ENCODE measurements at places on chromosomes 7 and 10.
A peak's percentile ranks its signal among the peaks of the same experiment; 100 is the strongest.

DNA sequence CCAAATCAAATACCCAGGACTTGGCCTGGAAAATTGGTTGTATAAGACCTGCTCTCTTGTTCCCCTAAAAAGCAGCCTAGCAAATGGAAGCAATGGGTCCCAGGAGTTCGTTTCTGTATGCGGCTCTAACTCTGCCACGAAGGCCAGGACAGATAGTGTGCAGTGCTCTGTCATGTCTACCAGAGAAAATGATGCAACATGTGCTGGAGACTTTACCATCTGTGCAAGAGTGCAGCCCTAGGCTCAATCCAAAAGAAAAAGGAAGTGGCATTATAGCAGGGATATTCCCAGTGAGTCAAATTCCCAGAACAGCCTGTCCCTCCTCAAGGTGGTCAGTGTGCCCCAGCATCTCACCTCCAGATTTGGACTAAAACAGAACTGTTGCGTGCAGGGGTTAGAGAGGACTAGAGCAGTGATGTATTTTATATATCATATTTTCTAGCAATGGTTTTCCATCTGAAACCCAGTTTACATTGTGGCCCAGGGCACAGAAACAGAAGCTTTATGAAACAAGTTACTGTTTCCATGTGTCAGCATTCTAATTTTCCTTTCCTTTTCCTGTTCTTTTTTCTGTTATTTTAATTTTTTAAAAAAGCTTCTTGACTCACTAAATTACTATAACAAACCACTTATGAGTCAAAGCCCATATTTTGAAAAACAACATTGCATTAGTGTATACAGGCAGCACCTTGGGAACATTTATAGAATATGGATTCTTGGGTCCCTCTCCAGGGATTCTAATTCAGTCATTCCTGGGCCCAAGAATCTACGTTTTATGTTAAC, 311.2 kb downstream of the RNLS start:
- no peaks in the 10 kb centered on the region for H3K27me3 ChIP-seq
- no peaks in the 10 kb centered on the region for H3K36me3 ChIP-seq
- H3K27ac ChIP-seq: peak overlapping the region; percentile 91

DNA sequence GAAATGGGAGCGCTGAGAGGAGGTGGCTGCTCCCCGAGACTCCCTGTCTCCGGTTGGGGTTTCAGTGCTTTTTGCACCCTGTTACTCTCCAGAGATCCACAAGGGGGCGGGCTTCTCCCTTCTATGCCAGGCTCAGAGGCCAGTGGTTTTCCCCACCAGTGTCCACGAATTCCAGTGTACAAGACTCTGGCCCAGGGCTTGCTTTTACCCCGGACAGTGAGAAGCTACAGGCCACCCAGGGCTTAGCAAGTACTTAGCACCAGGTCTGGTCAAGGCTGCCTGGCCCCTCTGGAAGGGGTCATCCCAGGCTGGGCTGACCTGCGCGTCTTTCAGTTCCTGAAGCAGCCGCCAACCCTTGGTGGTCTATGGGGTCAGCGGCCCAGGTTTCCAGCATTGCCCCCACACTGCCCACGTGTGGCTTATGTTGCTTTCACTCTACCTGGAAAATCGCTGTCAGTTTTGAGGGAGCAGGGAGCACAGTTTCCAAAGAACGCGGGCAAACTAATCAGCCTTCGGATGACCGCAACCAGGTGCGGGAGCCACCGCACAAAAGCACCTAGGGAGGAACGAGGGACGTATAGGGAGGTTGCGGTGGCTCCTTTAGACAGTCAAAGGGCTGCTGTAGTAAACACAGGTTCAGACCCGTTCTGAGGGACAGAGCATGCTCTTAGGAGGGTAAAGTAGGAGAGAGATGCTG, 6.8 kb downstream of the CYP26A1 start:
- peaks cover 63% of the 10 kb centered on the region for H3K27me3 ChIP-seq
- peaks cover 7% of the 10 kb centered on the region for H3K4me1 ChIP-seq
- no peaks in the 10 kb centered on the region for H3K36me3 ChIP-seq
- no peak overlapping the region for H3K4me3 ChIP-seq
- no peak overlapping the region for H3K27ac ChIP-seq

GRCh38 chr7:144826208-144826607, 9.6 kb downstream of the TPK1 start:
- peaks cover 10% of the 10 kb centered on the region for H3K36me3 ChIP-seq
- no peak for DNase-seq
- H3K4me1 ChIP-seq: peaks cover 73% of the 10 kb centered on the region
- no peak overlapping the region for H3K4me3 ChIP-seq

- peaks cover 35% of the 10 kb centered on the region for H3K27me3 ChIP-seq
- no peaks in the 10 kb centered on the region for H3K4me1 ChIP-seq
- no peaks in the 10 kb centered on the region for H3K36me3 ChIP-seq
- no peak overlapping the region for H3K4me3 ChIP-seq
- no peak overlapping the region for H3K27ac ChIP-seq
These were observed 147.0 kb upstream of the FAM20C start for GRCh38 chr7:45106-46090.

DNA sequence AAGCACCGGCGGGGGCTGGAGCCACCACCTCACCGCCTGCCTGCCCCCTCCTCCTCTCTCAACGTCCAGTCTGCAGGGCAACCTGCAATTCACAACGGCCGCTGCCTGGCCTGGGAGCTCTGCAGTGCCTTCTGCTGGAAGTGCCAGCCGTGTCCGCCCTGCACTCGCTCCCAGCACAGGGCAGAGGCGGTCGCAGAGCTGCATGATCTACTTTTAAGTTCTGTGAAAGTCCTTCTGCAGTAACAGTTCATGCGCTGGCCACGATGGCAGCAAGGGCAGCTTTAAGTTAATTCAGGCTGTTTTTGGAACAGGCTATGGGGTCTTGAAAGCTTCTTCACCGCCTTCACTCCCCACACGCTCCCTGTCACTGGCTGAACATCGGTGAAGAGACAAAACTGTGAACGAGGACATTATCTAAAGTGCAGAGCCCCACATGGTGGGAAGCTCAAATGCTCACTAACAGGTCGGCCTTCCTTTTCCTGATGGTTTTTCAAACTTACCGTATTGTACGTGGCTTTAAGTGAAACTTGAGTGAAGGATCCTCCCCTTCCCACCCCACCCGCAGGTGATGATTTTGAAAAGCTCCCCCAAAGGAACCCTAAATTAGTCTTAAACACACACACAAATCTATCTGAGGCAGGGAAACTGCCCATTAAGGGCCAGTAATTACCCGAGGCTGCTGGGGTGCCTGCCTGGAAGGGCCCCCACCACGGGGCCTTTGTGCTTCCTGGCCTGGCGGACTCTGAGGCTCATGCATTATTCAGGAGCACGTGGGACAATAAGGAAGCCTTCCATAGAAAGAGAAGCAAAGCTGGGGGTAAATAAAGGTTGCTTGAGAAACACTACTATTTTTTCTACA, 504.3 kb downstream of the DNAJB6 start:
- no peak overlapping the region for H3K4me3 ChIP-seq
- H3K36me3 ChIP-seq: no peaks in the 10 kb centered on the region
- no peak overlapping the region for H3K27ac ChIP-seq
- DNase-seq: no peak

- no peaks in the 10 kb centered on the region for H3K27me3 ChIP-seq
- peaks cover 23% of the 10 kb centered on the region for H3K36me3 ChIP-seq
- DNase-seq: peak; percentile 61
- H3K4me1 ChIP-seq: peaks cover 80% of the 10 kb centered on the region
- peak overlapping the region; percentile 96 for H3K27ac ChIP-seq
- H3K4me3 ChIP-seq: peak overlapping the region; percentile 90
These were observed 26.5 kb downstream of the DNAJB12 start for GRCh38 chr10:72328045-72328828.

DNA sequence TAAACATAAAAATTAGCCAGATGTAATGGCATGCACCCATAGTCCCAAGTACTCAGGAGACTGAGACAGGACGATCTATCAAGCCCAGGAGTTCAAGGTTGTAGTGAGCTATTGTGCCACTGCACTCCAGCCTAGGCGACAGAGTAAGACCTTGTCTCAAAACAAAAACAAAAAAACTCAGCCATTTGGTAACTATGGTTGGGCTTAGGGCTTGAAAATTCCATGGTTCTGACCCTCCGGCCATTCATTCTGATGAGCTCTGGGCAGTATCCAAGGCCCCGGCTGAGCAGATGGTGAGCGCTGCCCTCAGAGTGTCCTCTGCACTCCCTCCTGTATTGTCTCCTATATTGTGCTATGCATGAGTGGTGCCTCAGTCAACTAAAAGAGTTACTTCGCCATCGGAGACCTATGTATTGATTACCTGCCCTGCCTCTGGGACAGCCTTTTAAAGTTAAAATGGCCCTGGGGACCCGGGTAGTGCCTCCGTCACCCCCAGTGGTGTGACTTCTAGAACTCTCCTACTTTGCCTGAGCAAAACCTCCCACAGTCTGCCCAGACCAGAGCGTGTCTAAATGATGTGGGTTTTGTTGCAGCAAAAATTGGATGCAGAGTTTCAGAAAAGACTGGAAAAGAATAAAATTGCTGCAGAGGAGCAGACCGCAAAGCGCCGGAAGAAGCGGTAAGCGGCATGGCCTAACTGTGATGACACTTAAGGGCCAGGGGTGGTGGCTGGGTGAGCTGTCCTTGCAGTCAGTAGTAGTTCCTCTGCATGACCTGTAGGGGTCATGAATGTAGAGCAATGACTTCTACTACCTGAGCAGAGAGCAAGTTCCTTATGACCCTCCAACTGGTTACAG, 8.1 kb downstream of the PRKRIP1 start:
- H3K27ac ChIP-seq: no peak overlapping the region
- H3K4me1 ChIP-seq: peaks cover 11% of the 10 kb centered on the region
- peaks cover 100% of the 10 kb centered on the region for H3K36me3 ChIP-seq
- no peaks in the 10 kb centered on the region for H3K27me3 ChIP-seq
- no peak overlapping the region for H3K4me3 ChIP-seq

DNA sequence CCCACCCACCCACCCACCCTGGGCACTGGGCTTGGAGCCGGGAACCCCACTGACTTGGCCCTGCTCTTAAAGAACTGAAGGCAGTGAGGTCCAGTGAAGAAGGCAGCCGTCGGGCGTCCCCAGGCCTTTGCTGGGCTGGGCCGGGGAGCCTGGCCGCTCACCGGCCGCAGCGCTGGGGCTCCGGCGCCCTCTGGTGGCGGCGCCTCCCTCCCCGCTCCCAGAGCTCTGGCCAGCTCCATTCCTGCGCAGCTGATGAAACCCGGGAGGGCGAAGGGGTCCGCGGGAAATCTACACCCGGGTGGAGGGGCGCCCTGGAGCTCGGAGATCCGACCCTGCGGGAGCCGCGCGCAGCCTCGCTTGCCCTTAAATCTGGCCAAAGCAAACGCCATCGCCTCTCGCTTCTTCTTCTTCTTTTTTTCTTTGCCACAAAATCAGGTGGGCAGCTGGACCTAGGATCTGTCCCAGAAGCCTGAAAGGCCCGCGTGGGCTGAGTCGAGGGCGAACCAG, 1.7 kb upstream of the CXCL12 start:
- no peak overlapping the region for H3K27ac ChIP-seq
- peak; percentile 50 for DNase-seq
- peaks cover 6% of the 10 kb centered on the region for H3K4me1 ChIP-seq
- H3K4me3 ChIP-seq: no peak overlapping the region

DNA sequence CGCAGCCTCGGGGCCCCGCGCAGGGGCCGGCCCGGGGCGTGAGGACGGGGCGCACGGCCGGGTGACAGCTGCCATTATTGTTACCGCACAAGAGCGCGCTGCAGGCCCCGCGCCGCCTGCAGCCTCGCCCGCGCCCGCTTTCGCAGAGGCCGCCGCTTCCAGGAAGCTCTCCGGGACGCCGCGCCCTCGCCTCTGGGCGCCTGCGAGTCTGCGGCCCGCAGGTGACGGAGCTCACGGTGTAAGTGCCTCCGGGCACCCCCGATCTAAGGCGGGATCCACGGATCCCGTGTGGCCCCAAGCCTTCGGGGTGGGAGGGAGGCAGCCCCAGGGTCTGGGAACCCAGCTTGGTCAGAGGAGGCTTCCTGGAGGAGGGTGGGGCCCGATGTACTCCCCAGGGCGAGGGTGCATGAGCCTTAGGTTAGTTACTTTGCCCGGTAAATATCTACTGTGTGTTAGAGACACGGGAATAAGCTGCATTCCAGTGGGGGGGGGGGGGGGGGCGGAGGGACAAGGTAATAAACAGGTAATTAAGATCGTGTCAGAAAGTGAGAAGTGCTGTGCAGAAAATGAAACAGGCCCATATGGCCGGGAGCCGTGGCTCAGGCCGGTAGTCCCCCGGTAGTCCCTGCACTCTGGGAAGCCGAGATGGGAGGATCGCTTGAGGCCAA, 638 bp downstream of the IQCE start:
- peaks cover 22% of the 10 kb centered on the region for H3K4me1 ChIP-seq
- H3K4me3 ChIP-seq: peak overlapping the region; percentile 81
- no peak for DNase-seq
- H3K27ac ChIP-seq: no peak overlapping the region
- peaks cover 4% of the 10 kb centered on the region for H3K36me3 ChIP-seq

DNA sequence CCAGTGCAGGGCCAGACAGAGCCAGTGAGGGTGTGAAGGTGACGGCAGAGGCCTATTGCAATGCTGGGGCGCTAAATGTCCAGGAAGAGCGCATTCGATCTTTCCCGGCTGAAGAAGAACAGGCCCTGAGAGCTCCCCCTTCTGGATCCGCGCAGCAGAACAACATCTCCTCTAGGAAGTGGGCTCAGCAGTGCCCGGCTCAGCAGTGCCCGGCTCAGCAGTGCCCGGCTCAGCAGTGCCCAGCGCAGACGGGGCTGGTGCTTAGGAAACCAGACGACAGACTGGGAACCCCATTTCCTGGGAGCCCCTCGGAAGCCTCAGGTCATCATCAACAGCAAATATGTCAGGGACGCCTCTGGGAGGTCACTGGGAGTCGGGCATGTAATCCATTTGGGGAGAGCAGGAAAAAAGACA, 4.7 kb upstream of the NOS3 start:
- H3K4me1 ChIP-seq: peaks cover 21% of the 10 kb centered on the region
- H3K4me3 ChIP-seq: no peak overlapping the region

DNA sequence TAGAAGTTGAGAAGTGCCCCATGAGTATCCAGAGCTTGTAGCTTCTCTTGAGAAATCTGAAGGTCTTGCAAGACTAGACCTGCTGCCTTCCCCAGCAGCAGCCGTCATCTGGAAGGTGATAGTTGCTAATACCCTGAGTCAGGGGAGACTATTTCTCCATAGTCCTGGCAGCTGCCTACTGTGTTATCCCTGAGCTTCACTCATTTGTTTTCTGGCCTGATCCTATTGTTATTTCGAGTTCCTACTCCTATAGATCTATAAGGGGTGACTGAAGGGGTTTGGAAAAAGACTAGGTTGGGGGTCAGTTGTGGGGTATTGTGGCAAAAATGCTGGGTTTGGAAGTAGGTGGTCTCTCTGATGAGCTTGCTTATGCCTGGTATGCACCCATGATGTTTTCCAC, 297.8 kb downstream of the CNTNAP2 start:
- no peak for DNase-seq
- H3K4me3 ChIP-seq: no peak overlapping the region
- H3K27me3 ChIP-seq: no peaks in the 10 kb centered on the region
- H3K4me1 ChIP-seq: no peaks in the 10 kb centered on the region
